ENCODE measurements at places on chromosomes 1 and 21.

- DNase-seq = no peak
Observed at GRCh38 chr1:110672001-110672752, 2.6 kb downstream of the KCNA3 start.

DNA sequence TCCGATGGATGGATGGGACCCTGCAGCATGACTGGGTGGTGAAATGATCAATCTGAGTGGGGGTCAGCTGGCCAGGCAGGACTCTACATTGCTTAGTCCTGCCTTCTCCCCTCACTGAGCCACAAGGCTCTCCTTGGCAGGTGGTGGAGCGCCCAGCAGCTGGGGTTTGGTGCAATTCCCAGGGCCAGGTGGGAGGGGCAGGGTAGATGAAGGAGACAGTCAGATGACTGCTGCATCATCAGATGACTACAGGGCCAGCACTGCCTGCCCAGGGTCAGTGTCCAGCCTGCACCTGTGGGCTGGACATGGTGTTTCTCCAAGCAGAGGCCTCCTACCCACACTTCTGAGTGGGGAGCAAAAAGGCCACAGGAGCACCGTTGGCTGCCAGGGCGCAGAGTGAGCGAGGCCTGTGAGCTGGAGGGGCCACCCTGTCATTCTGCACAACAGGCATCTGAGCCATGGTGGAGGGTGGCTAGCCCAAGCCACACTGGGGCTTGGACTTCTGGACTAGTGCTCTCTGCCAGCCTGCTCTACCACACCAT is 103.9 kb upstream of the EDN2 start:
- DNase-seq = no peak

DNA sequence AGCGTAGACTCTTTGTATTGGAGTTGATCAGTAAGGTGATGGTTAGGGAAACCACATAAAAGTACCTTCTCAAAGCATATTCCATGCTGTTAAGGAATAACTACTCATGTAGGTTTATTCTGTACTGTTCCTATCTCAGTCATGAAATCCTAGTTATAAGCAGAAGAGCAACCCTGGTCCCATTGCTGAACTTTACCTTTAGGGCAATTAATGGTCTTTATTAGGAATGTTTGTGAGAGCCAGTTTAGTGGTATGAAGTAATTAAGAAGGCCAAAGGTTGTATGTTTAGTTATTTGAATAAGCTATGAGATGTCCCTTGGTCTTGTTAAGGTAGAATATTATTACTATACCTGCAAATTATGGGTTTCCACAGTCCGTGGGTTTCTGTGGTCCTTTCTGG is 44.0 kb downstream of the ACP6 start:
- DNase-seq = no peak

DNA sequence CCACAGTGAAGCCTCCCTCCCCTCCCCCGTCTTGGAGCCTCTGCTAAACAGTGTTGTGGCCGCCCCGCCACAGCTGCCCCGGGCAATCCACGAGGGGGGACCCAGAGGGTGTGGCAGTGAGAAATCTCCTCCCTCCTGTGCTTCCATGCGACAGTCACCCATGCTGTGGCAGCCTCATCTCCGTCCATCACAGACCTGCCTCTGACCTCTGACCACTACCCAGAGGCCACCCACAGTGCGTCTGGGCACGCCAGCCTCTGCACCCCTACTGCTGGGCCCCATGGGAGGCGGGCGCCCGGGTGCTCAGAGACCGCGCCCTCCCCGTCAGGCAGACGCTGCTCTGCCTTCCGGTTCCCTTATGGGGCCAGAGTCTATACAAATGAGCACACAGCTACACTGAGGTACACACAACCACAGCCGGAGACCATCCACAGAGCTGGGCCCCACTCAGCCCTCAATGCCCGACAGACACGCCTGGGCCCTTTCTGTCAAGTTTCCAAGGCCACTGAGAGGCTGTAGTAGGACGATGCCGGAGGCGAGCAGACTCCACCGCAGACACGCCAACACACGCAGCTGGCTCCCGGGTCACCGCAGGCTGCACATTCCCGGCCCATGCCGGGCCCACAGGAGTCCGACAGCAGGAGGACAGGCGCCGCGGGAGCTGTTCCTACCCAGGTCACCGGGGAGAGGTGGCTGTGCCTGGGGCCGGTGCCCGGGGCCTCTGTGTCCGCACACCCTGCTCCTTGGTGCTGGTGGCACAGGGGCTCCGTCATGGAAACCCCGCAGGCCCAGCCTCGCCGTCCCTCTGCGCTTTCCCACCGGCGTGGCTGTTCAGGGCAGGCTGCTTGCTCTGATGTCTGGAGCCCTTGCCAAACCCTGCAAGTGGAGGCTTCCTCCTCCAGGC is 23.9 kb upstream of the TMEM52 start:
- peak; percentile 63 for DNase-seq

- no peak for DNase-seq
Observed at GRCh38 chr1:197143276-197143675, 3.2 kb downstream of the ASPM start.

DNA sequence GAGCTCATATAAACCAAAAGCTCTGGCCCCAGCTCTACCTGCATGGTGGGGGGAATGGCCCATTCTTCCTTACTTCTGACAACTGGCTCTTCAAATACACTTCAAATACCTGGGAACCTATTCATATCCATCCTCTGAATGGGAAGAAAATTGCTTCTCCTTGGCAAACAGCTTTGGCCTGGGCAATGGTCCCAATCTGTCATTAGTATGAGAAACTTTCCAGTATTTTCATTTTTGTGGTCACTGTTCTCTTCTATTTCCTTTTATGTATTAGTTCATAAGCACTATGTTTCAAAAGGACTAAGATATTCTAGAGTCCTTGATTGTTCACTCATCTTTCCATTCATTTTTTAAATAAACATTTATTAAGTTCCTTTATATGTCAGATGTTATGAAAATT is 5.2 kb upstream of the HSD3B2 start:
- DNase-seq = no peak

DNA sequence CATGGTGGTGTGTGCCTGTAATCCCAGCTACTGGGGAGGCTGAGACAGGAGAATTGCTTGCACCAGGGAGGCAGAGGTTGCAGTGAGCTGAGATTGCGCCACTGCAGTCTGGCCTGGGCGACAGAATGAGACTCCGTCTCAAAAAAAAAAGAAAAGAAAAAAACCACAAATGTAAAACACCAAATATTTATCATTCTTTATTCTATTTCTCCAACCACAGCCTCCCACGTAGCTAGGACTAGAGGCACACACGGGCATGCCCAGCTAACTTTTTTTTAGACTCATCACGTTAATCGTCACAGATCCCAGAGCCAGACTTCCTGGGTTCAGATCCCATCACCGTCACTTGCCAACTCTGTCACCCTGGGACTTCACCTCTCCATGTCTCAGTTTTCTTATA is 13.5 kb downstream of the DNAJC16 start:
- DNase-seq = no peak

DNA sequence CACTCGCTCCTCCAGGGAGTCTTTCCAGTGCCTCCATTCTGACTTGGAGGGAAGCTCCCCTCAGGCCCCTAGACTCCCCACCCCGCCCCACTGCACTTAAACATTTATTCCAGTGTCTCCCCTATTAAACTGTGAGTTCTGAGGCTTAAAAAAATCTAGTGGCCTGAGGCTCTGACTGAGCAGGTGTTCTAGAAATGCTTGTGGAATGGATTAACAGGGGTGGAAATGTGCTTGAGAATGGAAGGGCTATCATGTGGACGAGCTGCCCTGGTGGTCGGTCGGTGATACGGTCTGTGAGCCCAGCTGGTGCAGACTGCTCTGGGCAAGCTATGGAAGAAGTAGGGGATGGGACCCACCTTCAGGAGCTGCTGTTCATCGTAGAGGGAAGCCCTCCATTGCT is 130.2 kb downstream of the PEX14 start:
- DNase-seq = no peak

DNA sequence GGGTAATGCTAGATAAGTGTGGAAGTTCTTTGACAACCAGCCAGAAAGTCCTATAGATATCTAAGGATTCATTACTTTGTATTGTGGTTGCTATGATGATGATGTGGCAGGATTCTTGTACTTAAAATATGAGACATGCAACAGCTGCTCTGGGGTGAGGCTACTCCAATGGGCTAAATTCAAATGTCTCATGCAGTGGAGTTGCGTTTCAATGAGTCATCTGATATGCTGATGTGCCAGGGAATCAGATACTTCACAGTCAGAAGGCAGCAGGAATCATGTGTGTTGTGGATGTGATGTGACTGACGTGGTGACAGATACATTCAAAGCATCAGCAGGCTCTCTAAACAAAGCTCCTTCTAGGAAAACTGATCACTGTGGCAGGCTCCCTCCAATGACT is 66.5 kb downstream of the TSEN15 start:
- no peak for DNase-seq

DNA sequence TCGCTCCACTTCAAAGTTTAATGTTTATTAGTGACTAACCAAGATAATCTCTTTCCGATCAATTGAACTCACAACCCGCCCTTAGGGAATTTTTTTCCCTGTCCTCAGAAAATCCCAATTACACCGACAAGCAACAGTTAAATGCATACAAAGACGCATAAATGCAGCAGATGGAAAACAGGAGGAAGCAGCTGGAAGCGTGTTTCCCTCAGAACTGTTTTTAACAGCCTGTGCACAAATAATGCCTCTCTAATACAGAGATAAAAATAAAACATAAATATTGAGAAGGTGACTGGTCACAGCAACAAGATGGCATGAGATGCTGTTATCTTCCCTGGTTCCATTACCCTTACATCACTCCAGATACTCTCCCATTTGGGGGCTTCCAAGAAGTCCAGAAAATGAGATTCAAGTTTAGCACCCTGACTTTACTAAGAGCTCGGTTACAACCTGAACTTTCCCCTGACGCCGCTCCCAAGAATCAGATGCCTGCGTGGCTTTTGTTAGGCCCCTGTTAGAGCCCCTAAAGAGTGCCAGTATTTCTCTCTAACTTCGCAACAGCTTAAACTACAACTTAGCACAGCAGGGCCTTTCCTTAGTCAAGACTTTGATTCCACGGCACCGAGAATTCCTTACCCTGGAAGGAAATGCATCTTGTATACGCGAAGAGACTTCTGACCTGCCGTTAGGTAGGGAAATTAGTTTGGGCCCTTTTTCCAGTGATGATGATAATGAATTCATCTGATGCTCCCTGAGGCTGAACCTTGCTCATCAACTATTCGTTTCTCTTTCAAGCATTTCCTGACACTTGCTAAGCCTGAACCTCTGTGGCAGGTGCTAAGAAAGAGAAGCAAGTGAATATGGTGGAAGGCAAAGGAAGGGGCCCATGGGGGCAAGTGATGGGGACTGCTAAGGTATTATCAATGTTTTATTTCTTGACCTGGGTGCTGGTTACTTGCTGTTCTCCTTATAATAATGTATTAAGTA is 137.7 kb upstream of the SMYD2 start:
- DNase-seq = no peak

DNA sequence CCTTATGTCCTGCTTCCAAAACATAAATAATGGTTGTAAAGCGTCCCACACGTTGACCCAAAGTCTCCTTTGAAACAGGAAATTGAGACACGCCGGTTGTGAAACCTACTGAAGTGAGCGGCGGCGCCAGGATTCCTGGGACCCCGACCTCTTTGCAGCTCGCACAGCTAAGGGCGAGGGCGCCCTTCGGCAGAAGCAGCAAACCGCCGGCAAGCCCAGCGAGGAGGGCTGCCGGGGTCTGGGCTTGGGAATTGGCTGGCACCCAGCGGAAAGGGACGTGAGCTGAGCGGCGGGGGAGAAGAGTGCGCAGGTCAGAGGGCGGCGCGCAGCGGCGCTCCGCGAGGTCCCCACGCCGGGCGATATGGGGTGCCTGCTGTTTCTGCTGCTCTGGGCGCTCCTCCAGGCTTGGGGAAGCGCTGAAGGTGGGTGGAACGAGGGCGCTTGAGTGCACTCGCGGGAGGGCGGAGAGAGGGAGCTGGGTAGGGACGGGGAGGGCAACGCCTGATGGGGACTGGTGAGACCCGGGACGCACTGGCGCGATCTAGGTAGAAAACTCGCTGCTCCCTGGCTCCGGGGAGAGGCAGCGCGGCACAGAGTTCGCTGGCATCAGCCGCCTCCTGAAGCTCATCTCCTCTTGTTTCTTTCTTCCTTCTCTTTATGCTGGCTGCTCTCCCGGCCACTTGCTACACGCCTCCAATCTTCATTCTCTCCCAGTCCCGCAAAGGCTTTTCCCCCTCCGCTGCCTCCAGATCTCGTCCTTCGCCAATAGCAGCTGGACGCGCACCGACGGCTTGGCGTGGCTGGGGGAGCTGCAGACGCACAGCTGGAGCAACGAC is at the start of gene CD1D:
CD1D (plus strand) TSS at position 155 of the 836 bp plus-strand sequence; CDS start at position 362, 207 bp downstream.
- peak; percentile 66 for DNase-seq

DNA sequence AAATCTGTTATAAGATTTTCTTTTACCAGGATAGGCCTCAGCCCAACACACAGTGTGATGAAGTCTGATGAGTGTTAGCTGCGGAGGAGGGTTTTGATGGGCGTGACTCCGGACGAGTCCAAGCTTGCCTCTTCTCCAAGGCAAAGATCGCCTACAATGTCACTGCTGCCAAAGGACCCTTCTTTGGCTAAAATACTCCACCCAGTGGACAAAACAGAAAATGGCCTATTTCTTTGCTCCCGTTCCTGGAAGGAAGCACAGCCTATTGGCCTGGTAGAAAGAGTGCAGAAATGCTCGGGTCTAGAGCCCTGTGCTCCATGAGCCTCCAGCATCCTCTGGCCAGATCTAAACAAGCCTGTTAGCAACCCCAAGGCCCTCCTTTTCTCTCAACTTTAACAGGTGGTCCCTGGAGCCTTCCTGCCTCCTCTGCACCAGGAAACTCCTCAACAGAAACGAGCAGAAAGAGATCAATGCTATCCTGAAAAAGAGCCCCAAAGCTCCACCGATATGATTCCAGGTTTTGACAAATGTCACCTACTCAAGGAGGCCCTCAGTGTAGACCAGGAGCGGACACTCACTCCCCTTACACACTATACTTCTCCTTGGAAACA is 3.4 kb upstream of the CASQ2 start:
- DNase-seq = peak; percentile 72

DNA sequence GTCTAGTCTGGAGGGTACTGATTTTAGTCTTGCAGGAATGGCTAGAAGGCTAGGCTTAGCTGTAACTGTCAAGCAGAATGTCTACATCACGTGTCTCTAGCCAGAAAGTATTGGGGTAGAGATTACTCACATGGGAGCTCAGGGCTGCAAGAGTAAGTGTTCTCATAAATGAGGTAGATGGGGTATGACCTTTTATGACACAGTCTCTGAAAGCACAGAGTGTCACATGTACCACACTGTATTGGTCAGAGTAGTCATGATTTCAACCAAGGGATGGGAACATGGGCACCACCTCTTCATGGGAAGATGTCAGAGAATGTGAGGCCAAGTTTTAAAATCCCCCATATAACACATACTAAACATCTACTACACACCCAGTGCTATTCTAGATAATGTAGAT is 2.9 kb downstream of the FYB2 start:
- DNase-seq = no peak

- DNase-seq = no peak
Observed at GRCh38 chr1:182795563-182796228, 6.1 kb downstream of the NPL start.

DNA sequence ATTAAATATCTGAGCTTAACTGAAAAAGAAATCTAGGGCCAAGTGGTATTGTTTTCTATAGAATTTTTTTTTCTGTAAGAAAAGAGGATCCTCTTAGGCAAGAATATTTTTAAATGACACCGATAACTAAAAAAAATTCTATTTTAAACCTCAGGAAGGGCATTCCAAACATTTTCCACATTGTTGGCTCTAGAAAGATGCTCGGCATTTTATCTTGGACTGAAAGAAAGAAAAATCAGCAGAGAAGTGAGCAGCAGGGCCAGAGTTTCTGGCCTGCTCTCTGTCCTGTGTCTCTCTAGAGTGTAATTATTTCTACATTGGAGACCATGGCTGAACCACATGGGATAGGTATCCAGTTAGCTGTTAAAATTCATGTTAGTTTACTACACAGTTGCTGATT is 192.5 kb upstream of the GREM2 start:
- no peak for DNase-seq
